ENCODE measurements at places on chromosomes 13 and 19. TPM values are rescaled to one million over a fixed set of nuclear protein-coding genes. Genes with fewer than 3 reads are reported as not detected.

The ZNF808 gene
- 15.2 TPM for total RNA-seq

The CGB5 gene
- total RNA-seq, result not detected

The CAMSAP3 gene
- 0.22 TPM for total RNA-seq

The CILP2 gene
- total RNA-seq, result not detected

The RYR1 gene
- not detected for total RNA-seq

The SPACA4 gene
- total RNA-seq, result not detected

The PRTN3 gene
- not detected for total RNA-seq

The FLT1 gene
- 178 TPM for total RNA-seq

The HNRNPA1L2 gene
- 12.4 TPM for total RNA-seq

The GRIN3B gene
- 0.69 TPM for total RNA-seq

The ZNF610 gene
- 0.97 TPM for total RNA-seq

The RFPL4AL1 gene
- total RNA-seq, result not detected

The UPF1 gene
- 69.1 TPM for total RNA-seq

The RFX1 gene
- total RNA-seq, result 14.7 TPM

The TSC22D1 gene
- total RNA-seq, result 51.8 TPM

The OR10H2 gene
- total RNA-seq, result not detected

The ZNF615 gene
- 4.5 TPM for total RNA-seq

The MADCAM1 gene
- total RNA-seq, result 0.44 TPM

The KLK4 gene
- not detected for total RNA-seq

The GDF15 gene
- total RNA-seq, result 165 TPM

Measured in endothelial cell of umbilical vein (primary cell).